Renal cortical epithelial cell (primary cell): ENCODE measurements at places on chromosomes 2 and 18.
A peak's percentile ranks its signal among the peaks of the same experiment; 100 is the strongest.

- peak; percentile 92 for DNase-seq
Measured at GRCh38 chr2:41930807-41931566, 116.8 kb upstream of the PKDCC start.

DNA sequence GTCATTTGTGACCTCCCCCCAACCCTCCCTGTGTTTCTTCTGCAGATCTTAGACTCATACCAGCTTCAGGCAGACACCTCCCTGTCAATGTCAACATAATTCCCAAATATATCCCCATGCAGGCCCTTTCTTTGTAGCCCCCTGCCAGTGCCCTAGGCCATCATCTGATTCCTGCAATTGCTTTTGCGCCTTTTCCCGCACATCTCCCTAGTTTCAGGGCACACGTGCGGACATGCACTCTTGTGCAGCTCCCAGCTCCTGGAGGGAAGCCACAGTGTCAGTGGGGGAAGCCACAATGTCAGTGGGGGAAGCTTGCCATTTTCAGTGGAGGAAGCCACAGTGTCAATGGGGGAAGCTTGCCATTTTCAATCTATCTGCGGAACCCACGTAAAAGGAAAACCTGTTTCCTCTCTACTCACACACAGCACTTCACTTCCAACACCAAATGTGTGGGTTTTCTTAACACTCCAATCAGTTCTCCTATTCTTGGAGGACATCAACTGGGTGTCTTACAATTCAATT lies 256.4 kb downstream of the ACKR3 start:
- DNase-seq, result no peak

GRCh38 chr2:223487214-223487846 lies 114.8 kb downstream of the SCG2 start:
- no peak for DNase-seq

DNA sequence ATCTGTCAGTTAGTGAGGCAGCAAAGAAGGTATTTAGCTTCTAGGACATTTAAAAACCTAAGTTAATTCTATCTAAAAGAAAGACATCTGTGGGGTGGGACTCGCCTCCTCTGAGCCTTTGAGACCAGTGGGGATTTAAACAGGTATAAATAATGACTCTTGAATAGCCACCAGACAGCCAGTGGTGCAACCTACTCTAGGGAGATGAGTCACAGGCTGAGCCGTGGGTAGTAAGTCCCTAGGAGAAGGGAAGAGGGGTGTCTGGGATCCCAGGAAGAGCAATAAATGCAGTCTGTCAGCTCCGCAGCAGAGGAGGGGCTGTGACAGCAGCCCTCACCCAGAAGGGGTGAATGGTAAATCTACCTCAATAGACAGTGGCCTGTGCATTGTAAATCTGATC lies 43.1 kb upstream of the GALNT3 start:
- DNase-seq, result peak; percentile 60

DNA sequence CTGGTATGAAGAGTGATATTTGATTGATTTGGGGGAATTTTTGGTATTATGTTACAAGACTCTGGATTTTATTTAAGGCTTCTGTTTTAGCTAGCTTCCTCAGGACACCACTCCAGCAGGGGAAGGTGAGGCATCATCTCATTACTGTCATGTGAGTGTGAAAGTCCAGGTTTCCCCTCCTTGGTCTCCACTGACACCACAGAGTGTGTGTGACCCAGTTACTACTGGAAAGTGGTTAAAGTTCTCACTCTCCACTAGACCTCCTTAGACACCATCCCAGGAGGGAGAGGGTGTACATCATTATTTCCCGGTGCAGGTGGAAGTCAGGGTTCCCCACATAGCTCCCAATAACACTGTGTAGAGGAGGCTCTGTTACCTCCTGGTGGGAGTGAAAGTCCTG lies 35.8 kb upstream of the EPG5 start:
- DNase-seq, result no peak

DNA sequence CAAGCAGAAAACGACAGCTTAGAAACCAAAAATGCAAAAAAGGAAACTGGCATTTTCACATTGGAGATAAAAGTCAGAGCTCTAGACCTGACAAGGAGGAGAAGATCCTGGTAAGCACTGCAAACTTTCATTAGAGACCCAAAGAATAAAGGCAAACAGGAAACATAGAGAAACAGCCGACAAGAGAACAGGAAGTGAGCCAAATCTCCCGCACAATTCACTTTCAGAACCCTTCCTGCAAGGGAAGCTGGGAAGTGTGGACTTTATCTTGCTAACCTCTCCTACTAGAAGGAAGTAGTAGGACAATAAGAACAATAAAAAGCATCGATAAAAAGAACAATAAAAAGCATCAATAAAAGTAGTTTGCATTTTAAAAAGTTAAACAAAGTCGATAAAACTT lies 417.8 kb upstream of the SPHKAP start:
- DNase-seq, result no peak

DNA sequence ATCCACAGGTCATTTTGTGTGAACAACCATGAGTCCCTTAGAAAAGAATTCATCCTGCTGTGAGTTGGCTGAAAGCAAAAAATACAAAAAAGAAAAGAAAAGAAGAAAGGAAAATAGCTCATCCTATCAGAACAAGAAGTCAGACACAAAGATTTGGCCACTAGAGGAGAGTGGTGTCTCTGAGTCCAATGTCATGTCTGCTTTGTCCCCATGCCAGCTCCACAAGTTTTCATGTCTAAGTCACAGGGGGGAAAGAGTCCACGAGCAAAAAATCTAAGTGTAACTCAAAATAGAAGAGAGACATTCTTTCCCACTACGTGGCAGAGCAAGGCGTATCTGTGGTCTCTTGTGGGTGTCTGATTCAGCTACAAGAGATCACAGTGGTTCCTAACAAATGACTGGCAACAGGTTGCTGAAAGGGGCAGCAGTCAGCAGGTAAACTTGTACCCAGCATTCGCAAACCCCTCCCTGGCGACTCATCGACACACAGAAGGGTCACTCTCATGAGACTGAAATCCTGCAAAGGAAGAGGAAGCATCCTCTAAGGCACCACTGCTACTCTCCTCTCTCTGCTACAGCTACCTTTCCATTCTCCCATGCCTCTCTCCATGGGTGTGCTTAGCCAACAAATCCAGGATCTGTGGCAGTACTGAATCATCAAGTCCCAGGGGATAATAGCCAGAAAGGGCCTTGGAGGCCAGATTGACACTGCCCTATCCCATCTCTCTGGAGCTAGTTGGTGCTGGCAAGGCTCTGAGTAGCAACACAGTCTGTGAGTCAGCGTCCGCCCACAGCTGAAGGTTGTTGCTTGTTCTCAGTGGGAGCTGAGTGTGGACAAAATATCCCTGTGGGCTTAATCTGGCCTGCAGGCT lies 123.0 kb upstream of the SLC39A10 start:
- DNase-seq, result peak; percentile 96

GRCh38 chr2:96870626-96871255 lies 861 bp upstream of the SEMA4C start:
- no peak for DNase-seq
